ENCODE measurements at places on chromosomes 16 and 17.

DNA sequence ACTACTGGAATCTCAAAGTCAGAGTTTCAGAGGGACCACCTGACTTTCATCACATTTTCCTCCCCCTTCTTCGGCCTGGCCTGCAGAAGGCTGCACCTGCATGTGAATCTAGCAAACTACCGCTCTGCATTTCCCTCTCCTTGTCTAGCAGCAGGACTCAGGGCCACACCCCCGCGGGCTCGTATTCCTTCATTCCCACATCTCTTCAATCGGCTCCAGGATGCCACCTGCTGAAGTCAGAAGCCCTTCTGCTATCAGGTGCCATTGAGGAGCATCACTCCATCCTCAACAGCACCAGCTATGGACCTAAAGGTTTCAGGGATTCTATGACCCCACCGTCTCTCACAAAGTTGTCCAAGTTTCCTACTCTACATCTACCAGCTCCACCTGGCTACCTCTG is 169.5 kb downstream of the VPS53 start:
- no peak for DNase-seq

- DNase-seq, result no peak
These were observed 86.9 kb upstream of the CIBAR2 start for GRCh38 chr16:85199069-85199725.

- DNase-seq, result no peak
These were observed 37.1 kb downstream of the NUP93 start for GRCh38 chr16:56767024-56767423.

- DNase-seq, result no peak
These were observed 58.5 kb downstream of the ADAMTS18 start for GRCh38 chr16:77376358-77376757.

- no peak for DNase-seq
These were observed 817 bp downstream of the ITGB4 start for GRCh38 chr17:75722076-75722475.

GRCh38 chr16:1331712-1332617 is 1.5 kb upstream of the BAIAP3 start:
- no peak for DNase-seq

GRCh38 chr17:80220736-80221215 is 549 bp downstream of the SLC26A11 start:
- DNase-seq, result peak; percentile 57

DNA sequence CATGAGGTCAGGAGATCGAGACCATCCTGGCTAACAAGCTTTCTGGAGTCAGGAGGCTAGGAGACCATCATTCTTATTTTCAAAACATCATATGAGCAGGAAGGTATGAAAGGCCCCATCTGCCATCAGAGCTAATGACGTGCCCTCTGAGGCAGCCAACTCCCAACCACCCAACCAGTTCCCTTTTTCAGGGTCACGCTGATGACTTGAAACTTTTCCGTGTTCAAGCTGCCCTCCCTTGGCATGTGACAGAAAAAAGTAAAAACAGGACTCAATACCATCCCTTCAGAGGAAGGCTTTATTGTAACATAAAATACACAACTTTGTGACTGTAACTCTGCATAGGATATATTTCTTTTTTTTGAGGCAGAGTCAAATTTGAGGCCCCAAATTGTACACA is 4.6 kb upstream of the GHDC start:
- peak; percentile 77 for DNase-seq

Data from adrenal gland (tissue), 19 donors.